ENCODE measurements at places on chromosomes 2 and 18.

- DNase-seq: no peak
These were observed 43.3 kb downstream of the NFATC1 start for GRCh38 chr18:79438898-79439627.

- no peak for DNase-seq
These were observed 56.1 kb upstream of the ASAP2 start for GRCh38 chr2:9150568-9150900.

DNA sequence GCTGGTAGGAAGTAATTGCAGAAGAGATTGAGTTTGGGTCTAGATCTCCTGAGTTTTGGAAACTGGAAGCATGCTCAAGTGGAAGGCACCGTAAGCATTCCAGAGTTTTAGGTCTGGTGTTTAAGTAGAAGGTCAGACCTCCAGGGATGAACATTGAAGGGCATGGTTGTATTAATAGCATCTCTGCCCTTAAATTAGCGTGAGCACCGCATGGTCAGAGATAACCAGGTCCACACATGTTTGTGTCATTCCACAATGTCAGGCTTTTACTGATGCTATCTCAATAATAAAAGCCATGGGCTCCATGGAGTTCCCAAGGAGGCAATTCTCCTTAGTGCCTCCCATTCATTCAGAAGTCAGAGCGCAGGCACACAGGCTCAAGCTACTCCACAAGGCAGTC lies 28.3 kb upstream of the ZNF407 start:
- no peak for DNase-seq

GRCh38 chr2:134131681-134132489 lies 122.0 kb upstream of the MGAT5 start:
- no peak for DNase-seq

GRCh38 chr2:159890551-159891266 lies 92.7 kb upstream of the CD302 start:
- DNase-seq: no peak

DNA sequence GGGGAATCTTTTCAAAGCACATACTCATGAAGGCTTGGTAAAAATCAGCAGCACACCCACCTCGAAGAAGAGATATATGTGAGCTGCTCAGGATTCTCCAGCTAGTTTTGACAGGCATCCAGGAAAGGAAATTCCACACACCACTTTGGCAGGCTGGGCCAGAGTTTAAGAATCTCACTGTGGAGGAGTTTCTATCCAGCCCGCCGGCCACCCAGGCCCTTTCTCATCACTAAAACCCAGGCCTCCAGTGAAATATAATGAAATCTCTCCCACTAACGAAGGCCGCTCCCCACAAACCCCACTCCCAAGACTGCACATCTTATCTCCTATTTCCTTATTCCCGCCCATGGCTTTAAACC lies 202.0 kb downstream of the GLI2 start:
- DNase-seq: no peak

GRCh38 chr2:63819765-63820717 lies 21.7 kb upstream of the UGP2 start:
- DNase-seq: no peak

- no peak for DNase-seq
These were observed 347.1 kb downstream of the TXNL1 start for GRCh38 chr18:56291294-56291693.

DNA sequence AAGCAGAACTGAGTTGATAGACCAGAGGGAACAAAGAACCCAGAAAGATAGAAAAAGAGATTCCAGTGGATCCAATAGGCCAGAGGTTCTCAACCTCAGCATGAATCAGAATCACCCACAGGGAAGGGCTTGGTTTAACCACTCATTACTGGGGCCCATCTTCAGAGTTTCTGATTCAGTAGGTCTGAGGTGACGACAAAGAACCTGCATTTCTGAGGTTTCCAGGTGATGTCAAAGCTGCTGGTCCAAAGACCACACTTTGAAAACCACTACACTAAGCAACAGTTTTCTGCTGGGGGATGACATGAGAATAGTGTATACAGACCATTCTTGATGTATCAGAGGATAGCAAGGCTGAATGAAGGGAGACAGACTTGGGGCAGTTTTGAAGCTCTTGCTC lies 296.9 kb upstream of the STON1 start:
- DNase-seq: no peak

GRCh38 chr18:23240609-23240930 lies 105.3 kb downstream of the CABLES1 start:
- no peak for DNase-seq

GRCh38 chr18:23133860-23134779 lies 1.2 kb upstream of the CABLES1 start:
- DNase-seq: no peak

DNA sequence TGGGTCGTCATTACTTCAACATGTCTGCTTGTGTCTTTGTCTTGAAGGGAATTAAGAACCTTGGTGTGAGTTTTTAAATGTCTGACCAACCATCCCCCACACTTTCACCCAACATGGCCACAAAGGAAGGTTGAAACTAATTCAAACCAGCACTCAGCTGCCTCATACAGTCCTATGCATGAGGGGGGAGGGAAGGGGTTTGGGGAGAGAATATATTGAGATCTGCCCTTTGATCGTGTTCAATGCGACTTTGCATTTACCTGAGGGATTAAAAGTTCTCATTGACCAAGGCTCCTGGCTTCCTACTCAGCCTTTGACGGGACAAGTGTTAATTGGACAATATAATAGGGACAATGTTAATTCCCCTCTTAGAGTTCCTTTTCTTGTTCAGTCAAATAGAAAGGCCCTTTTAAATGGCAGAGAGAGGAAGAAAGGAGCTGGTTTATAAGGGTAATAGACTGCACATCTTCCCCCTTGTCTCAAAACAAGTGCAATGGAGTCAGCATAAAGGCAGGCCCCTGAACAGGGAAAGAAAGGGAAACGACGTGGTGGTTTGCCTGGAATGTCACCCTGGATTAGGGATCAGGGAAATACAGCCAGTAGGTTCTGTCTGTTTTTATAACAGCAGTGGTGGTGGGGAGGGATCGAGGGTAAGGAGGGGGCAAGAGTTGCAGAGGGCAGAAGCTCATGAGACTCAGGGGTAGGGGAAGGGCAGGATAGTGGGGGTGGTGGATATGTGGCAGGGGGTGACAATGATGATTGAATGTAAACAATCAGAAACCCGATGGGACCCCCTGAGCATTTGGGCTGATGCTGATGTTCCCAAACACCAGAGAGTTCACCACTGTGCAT lies 198.7 kb downstream of the MYCN start:
- no peak for DNase-seq

DNA sequence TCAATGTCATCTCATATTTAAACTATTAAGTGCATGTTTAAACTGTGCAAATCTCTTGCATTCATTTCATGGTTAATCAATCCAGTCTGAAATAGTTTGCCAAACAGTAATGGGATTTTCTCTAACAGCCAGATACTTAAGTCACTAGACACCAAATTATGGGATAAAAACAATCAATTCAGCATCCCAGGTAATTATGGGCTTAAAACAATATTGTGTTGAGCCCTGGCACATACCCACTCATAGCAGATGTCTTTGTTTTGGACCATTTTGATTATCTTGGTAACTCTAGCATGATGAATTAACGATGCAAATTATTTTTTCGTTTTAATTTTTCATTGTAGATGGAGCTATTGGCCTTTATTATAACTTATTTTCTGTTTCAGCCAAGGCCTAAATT lies 118.5 kb upstream of the CD302 start:
- no peak for DNase-seq

DNA sequence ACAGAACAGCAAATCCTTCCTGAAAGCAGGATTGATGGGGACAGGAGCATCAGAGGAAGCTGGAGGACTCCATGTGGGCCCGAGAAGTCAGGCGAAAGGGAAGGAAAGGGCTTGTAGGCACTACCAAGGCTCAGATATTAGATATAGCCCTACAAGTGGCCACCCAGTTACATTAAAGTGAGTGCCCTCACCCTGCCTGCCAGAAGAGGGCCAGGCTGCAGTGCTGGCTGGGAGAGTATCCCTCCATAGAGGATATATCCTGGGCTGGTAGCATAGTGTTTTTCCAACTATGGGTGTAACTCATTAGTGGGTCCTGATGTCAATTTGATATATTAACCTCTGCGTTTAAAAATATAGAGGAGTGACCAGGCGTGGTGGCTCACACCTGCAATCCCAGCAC lies 285.2 kb downstream of the MYCN start:
- no peak for DNase-seq

DNA sequence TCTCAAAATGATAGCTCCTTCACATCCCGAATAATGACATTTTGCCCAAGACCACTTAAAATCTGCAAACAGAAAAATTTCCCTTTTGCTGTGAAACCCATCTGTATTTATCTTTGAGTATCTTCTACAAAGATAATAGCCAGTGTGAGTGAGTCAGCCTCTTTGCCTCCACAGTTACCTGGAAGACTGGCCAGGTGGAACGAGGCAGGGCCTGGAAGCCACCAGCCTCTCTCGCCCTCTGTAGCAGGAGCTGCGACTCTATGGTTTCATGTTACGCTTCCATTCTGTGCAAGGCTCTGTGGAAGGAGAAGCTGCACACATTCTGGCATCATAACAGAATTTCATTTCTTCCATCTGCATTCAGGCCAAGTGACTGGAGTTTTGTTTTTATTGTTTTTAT lies 9.5 kb downstream of the ELP2 start:
- DNase-seq: no peak

- no peak for DNase-seq
These were observed 17.2 kb downstream of the KCTD18 start for GRCh38 chr2:200492656-200493055.

DNA sequence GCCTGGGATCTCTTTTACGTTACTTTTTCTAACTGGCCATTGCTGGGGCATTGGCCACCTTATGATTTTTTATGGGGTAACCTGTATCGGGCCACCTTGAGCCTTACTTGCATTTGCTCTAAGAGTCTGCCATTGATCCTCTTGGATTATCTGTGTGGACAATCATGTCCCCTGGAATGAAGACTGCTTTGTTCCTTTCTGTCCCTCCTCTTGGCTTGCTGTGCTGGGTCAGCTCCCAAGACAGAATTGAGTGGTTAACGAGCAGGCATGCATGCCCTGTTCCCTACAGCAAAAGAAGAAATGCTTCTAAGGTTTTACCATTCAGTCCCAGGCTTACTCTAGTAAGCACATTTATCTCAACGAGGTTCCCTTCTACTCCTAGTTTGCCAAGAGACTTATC lies 46.3 kb downstream of the MAL start:
- DNase-seq: no peak

DNA sequence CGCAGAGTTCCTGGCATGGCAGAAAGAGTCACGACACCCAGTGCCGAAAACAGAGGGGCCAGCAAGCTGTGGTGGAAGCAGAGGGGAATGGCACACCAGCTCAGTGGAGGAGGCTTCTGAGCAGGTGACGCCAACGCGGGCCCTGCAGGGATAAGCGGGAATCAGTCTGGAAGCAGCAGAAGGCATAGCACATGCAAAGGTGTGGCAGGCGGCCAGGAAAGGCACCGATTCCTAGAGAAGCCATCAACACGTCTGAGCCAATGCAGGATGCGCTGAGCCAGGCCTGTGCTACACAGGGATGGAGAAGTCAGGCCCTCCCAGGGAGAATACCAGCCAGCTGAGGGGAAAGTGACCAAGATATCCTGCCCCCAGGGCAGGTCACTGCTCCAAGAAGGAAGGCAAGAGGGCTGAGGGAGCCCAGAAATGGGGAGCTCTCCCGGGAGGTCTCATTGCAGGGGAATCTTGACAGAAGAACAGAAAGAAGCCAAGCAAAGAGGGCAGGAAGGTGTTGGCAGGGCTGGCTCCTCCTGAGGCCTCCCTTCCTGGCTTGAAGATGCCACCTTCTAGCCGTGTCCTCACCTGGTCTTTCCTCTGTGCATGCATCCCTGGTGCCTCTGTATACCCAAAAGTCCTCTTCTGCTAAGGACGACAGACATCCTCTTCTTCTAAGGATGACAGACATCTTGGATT lies 16.3 kb downstream of the TEX51 start:
- DNase-seq: no peak

DNA sequence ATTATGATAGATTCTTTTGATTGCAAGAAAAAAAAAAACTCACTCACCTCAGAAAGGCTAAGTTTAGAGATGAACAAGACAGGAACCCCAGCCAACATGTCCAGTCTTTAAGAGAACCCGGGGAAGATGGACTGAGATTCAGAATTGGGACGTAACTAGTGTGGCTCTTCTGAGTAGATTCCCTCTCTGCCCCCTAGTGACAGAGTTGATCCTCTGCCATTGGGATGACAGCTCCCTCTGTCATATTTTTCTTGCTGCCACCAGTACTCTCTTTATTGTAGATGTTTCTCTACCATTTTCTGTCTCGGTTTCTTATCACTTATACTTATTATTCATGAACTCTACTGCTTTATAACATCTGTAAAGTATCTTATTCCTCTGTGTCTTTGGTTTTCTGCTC lies 77.7 kb downstream of the GULP1 start:
- DNase-seq: no peak

- DNase-seq: no peak
These were observed 17.1 kb upstream of the TEX51 start for GRCh38 chr2:126881591-126881990.

DNA sequence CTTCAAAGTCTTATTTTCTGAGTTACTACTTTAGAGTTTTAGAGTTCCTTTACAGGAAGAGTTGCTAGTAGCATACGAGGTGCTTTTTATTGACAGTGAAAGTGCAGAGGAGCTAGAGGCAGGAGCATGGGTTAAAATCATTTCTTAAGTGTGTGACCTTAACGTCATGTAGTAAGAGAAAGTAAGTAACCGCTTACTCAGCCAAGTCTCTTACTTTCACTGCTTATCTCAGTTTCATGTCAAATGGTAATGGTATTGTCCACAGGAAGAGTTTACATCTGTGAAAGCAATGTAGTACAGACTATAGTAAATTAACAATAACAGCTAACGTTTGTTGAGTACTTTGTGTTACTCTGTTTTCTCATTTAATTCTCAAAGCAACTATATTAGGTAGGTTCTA lies 12.6 kb downstream of the NDUFAF7 start:
- no peak for DNase-seq

DNA sequence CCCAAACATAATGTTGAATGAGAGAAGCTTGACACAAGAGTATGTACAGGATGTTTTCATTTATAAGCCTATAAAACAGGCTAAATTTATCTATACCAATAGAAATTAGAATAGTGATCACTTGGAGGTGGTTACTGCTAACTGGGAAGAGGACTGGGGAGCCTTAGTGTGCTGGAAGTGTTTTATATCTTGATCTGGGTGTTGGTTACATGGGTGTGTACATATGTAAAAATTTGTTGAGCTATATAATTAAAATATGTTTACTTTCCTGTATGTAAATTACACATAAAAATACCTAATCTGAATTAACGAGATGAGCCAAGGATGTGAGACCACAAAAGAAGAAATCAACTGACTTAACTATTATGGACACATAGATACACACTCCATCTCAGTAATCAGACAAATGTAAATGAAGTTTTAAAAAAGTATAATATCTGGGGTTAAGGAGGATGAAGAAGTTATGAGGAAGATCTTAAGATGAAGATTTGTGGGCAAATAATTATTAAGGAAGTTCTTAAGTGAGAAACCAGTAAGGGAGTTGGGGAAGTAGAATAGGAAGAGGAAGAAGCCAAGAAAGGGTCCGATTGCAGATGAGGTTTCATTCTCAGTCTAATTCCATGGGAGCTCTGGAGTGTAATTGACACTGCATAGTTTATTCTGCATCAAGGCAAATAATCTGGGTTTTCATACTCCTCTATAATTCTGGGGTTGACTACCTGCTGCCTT lies 32.3 kb upstream of the NABP1 start:
- DNase-seq: no peak

Measured in stimulated activated CD4-positive, alpha-beta T cell treated with anti-CD3 and anti-CD28 coated beads, Interleukin-1b, Interleukin-23, amount 100 ng/mL, for 1 hour (primary cell).